ENCODE measurements at places on chromosomes 3 and 15.

GRCh38 chr3:79517766-79518413 lies 249.9 kb downstream of the ROBO1 start:
- no peak for DNase-seq

DNA sequence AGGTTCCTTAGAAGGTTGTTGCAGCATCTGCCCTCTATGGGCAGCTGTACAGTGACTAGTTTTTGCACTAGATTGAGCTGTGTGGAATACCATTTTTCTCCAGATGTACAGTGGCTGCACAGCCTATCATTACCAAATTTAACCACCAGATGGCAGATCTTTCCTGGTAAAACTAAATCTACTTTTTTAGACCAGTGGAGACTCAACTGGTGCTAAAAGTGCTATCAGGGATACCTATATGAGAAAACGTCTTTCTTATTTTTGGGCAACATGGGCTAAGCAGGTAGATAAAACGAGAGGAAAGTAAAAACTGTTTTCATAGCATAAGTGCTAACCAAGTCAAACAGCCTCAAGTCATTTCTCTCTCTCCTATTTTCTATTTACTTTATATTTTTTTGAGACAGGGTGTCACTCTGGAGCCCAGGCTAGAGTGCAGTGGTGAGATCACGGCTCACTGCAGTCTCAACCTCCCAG lies 21.2 kb downstream of the IGSF10 start:
- DNase-seq, result peak; percentile 13

DNA sequence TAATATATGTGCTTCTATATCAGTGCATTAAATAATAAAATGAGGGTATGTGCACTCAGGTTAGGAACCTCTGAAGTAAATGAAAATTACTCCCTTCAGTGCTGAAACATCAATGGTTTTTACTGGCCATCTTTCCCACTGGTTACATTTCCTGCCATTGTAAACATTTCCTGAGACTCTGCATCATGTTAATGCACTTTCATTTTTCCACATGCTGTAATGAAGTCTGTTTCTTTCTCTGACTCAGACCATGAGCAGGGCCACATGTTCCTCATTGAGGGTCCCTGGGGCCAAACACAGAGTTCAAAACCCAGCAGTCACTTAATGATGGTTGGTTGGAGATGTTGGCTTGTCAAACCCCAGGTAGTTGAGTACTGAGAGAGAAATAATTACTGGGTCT lies 15.3 kb downstream of the FAM3D start:
- no peak for DNase-seq

DNA sequence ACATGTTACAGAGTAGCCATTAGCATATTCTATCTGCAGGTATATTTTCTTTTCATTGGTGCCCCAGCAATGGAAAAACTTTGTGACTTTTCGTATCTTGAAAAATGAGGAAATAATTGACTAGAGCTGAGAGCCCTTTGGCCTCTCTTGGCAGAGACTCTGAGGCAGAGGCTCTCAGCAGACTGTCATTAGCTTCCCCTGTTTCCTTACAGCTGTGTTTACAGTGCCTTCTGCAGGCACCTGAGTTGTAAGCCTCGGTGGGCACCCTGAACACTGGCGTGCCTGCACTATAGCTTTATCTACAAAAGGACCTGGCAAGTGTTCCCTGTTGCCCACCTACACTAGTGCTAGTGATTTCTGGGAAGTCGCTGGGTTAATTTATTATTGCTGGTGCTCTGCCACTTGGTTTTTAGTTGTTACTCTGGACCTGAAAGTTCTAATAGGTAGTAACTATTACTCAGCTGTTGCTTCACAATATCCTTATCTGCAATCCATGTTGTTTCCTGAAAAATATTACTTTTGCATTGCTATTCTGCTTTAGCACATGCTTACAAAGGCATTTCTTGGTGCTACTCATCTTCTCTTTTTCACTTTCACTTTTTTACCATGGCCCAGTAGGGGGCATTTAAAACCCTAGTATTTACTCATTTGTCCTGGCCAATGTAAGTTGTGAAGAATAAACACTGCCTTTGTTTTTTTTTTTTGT lies 7.8 kb upstream of the GPR171 start:
- no peak for DNase-seq

DNA sequence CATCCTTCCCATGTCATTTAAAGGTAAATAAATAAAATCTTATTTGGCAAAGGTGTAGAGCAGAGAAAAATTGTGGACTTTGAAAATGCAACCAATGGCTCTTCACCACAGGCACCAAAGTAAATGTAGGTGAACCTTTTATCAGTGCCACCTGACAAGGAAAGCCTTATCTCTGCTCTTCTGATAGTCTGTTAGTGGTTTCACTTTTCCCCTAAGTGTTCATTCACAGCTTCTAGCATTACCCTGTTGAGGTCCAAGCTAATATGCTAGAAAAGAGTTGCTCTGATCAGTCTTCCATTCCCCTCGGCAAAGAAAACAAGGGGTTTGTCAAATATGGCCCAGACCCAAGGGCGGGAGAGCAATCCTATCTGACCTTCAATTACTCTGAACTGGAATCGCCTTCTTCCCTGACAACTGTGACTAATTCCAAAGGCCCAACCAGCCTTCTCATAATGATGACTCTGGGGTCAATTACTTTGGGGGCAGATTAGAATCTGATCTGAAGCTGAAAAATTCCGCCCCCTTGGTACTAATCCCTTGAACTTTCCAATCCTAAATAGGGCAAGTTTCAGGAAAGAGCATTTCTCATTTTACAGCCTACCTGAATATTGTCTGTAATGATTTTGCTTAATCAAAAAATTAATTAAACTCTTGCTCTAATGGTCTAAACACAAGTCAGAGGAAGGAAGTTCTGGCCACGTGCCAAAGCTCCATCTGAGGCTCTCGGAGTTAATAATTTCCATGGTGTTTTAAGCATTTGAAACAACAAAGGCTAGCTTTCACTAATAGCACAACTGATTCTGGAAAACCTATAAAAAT lies 52.4 kb downstream of the SETMAR start:
- DNase-seq, result no peak

- no peak for DNase-seq
Measured at GRCh38 chr15:91253605-91254004, 153.5 kb downstream of the SV2B start.

DNA sequence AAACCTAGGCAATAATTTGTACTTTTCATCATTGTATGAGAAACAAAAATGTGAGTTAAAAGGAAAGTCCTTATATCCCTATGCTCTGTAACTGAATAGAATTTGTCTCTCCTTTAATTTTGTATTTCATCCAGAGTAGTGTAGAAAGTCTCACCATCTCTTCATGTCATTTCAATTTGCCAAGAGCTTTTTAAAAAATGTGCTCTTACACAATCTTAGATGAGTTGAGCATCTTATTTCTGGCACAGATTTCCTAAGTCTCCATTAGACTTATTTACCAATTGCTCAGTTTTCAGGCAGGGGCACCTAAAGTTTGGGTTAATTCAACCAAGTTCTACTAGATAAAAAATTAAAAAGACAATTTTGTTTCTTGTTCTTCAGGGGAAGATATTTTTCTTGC lies 201.5 kb upstream of the RBMS3 start:
- DNase-seq, result no peak

- no peak for DNase-seq
Measured at GRCh38 chr3:195582947-195583346, 793 bp downstream of the APOD start.
